ENCODE measurements at places on chromosomes 5 and 9.
A peak's percentile ranks its signal among the peaks of the same experiment; 100 is the strongest.

DNA sequence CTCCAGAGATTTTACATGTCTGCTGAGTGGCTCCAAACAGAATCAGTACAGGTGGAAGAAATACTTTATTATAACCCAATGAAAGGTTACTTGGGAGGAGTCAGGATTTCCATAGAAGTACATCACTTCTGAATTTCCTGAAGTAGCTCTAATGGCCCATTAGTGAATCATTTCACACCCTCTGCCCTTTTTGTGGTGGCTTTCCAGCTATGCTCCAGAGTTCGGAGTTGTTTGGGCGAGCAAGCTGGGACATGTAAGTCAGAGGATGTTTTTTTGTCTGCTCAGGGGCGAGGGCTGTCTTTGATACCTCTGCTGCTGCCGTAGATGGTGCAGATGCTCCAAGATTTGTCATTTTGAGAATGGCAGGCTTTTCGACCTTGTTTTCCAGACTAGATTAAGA lies 226.1 kb downstream of the GOLPH3 start:
- no peak for DNase-seq

DNA sequence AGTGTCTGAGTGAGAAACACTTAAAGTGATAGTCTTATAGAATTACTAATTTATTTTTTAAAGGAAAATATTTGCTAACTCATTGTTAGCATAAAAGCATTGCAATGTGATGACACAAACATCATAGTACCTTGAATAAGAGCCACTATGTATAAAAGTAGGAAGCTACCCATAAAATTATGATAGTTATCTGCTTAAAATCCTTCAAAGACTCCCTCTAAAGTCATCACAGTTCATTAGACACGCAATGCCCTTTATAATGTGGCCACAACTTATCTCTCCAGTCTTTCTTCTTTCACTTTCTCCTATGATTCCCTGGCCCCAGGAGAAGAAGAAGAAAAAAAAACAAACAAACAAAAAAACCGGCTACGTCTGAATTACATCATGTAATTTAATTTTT lies 1144.0 kb upstream of the NUDT12 start:
- DNase-seq: no peak

DNA sequence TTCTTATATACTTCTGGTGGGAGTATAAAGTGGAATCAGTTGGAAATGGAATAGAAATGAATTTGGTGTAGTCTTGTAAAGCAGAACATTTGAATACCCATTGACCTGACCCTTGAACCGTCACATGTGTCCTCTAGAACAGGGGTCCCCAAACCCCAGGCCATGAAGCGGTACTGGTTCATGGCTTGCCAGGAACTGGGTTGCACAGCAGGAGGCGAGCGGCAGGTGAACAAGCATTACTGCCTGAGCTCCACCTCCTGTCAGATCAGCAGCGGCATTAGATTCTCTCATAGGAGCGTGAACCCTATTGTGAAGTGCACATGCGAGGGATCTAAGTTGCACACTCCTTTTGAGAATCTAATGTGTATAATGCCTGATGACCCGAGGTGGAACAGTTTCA lies 80.0 kb downstream of the RANBP17 start:
- no peak for DNase-seq

DNA sequence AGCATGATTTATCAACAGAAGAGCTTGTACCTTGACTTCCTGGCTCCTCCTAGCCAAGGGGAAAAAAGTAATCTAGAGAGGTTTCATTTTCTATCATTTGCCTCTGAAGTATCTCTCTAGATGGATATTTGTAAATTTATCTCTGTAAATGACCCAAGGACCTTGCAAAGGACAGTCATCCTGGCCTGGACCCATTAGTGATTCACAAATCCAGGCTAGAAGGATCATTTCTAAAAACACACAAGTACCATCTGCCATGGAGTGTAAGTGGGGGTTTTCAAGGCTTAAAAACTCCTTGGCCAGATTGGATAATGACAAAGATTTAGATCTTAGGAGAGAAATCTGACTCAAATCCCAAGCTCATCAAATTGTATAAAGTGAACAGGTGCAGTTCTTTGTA lies 8.1 kb downstream of the TTC23L start:
- DNase-seq: no peak

DNA sequence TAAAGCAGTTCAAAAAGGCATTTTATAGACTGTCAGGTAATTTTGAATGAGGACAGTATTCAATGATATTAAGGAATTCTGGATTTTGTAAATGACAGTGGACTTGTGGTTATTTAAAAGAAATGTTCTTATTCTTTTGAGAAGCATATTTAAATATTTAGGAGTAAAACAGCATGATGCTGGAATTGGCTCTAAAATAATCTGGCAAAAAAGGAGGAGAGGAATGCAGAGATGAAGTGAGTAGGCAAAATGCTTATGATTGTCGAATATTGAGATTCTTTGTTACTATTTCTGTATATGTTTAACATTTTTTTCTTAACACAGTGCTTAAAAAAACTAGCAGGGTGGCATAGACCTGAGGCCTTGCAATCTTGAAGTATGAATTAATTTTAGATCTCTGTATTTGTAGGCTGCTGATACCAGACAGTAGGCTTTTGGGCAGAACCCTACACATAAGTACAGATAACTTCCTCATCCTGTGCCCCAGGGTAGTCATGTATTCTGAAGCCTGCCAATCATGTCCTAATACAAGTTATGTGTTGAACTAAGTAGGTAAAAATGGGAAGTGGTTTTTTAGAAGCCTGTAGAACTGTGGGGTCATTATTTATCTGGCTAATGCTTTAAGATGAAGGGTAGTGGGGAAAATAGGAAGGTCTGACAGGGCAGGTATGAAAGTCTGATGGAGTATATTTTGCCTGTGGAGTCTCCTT lies 9.4 kb downstream of the CD180 start:
- no peak for DNase-seq

DNA sequence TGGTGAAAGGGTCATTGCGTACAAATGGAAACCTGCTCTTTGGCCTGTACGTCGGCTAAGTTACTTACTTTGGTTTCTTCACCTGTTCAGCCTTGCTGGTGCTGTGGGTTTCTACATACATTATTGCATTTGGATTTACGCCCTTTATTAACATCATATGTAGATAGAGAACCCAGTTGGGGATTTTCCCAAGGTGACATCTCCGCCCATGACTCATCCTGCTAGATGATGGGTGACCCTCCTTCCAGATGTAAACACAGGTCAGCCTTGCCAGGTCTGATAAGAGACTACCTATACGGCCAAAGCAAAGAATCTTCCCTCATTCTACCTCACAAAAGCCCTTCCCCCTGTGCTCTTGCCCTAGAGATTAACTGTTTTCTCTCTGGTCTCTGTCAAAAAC lies 360.9 kb downstream of the KDM4C start:
- DNase-seq: no peak

DNA sequence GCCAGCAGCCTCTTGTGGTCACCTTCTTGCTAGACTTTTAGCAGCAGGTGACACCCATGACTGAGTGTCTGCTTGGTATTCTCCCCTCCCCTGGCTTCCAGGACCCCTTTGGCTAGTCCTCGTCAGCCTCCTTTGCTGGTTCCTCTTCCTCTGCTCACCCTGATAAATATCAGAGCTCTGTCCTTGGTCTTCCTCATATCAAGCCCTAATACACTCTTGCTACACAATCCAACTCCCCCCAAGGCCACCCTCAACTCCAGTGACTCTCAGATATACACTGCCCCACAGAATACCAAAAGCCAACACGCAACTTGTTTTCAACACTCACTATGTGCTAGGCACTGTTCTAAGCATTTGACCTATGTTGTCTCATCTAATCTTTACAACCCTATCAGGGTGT lies 30.3 kb upstream of the LCP2 start:
- DNase-seq: no peak

GRCh38 chr5:75262271-75262670 lies 25.6 kb upstream of the ANKRD31 start:
- DNase-seq: no peak

- no peak for DNase-seq
Observed at GRCh38 chr5:61274511-61274911, 57.5 kb upstream of the ZSWIM6 start.

GRCh38 chr5:82917584-82917983 lies 159.6 kb downstream of the TMEM167A start:
- no peak for DNase-seq

GRCh38 chr9:120904061-120904977 lies 22.3 kb downstream of the TRAF1 start:
- DNase-seq: peak; percentile 43

DNA sequence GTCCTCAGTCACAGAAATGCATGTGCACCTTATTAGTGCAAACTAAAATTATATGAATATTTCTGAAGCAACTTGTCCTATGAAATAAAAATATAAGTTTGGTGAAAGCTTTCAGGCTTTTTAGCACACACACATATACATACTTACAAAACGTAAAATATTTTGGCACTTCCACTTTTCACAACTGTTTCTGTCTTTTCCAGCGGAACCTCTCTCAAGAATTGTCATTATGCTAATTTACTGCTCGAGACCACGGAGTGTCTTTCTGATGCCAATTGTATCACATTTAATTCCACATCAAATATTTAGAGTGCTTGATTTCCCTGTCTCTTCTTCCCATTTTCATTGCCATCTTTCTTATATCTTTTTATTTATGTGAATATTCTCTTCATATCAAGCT lies 100.4 kb downstream of the MEF2C start:
- DNase-seq: no peak

- no peak for DNase-seq
Observed at GRCh38 chr9:76810377-76810957, 46.2 kb downstream of the PCA3 start.

GRCh38 chr5:9428272-9428671 lies 117.6 kb downstream of the SEMA5A start:
- DNase-seq: no peak

DNA sequence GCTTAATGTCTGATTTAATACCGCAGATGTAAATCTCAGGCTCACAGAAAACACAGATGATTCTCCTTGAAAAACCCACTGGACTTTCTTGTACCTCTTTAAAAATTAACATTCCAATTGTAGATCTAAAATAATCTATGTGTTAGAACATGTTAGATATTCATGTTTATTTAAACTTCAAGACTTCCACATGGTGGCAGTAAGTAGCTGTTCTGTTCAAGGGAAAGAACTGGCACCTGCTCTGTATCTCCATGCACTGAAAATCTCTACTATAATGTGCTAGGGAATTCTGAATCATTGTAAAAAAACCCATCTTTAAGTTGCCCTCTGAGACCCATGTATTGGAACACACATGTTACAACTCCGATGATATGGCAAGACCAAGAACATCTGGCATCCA lies 366.9 kb downstream of the DMRTA1 start:
- no peak for DNase-seq

GRCh38 chr9:134436379-134436762 lies 110.1 kb downstream of the RXRA start:
- DNase-seq: no peak

DNA sequence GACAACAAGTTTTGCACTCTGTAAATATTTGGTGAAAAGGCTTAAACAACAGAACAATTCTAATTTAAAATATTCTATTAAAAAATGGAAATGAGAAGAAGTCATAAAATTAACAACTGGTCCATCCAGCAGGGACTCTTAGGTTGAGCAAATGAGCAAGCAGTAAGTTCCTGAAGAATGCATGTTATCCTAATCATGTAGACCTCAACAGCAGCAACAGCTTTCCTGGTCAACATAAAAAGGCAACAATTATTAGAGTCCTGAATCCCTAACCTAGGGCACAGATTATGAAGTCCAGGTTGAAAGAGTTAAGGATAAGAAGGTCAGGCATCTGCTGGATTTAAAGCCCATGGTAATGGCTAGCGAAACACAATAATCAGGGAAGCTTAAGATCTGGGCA lies 120.9 kb downstream of the SSBP2 start:
- DNase-seq: no peak

GRCh38 chr5:122470365-122470764 lies 158.3 kb downstream of the SNCAIP start:
- no peak for DNase-seq

DNA sequence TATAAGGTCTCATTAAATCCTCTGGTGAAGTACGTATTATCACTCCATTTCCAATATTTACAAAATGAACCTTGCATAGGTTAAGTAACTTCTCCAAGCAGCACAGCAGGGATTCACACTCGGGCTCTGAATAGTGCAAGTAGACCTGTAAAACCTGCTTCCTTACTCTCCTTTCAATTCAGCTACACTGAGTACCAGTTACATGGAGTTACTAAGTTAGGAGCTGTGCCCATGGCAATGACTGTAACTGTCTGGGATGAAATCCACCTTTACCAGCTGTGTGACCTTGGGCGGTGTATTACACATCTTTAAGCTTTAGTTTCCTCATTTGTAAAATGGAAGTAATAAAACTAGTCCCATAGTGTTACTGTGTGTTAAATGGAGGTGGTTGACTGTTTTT lies 15.9 kb upstream of the MOB3B start:
- no peak for DNase-seq

GRCh38 chr9:16879416-16879815 lies 8.9 kb upstream of the BNC2 start:
- no peak for DNase-seq

DNA sequence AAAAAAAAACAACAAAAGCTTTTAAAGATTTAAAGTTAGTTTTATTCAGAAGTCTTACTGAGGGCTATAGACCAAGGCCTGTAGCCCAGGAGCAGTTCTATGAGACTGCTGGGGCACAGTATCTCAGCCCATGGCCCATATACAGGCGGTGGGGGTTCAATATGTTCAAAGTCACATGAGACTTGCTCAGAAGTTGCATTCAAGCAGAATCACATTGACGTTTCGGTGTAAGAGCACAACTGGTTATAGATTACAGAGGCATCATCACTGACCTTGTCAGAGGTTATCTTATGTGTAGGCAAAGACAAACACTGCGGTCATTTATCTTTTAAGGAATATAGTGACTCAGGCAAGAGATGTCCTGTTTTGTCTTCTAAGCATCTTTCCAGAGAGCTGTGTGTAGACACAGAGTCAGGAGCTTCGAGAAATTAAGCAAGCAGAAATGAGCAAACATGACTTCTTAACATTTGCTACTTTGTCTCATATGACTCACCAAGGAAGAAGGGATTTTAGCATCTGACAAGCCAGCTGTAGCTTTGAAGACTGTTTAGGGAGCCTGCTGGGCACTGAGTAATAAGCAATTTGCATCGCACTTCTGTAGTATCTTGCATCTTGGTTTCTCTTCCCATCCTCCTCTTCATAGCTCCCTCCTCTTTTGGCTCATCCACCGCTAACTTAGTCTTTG lies 12.9 kb upstream of the F2RL1 start:
- DNase-seq: no peak

GRCh38 chr5:32562843-32563242 lies 22.5 kb upstream of the SUB1 start:
- DNase-seq: no peak

GRCh38 chr5:54294097-54294667 lies 16.2 kb downstream of the ARL15 start:
- DNase-seq: no peak

Data from activated T-helper 1 cell treated with anti-CD3 and anti-CD28 coated beads, Interleukin-12 subunit alpha, Interleukin-12 subunit beta, Interleukin-2, Interleukin-4 antibody, amounts not matched to agents 30 ng/mL and 10 ng/mL and 1 ng/mL, durations not matched to agents 14 hours and 24 hours and 36 hours (primary cell).